ENCODE measurements at places on chromosomes 4 and X.

- DNase-seq = no peak
These were observed 809.7 kb upstream of the NDST4 start for GRCh38 chr4:115923152-115923551.

DNA sequence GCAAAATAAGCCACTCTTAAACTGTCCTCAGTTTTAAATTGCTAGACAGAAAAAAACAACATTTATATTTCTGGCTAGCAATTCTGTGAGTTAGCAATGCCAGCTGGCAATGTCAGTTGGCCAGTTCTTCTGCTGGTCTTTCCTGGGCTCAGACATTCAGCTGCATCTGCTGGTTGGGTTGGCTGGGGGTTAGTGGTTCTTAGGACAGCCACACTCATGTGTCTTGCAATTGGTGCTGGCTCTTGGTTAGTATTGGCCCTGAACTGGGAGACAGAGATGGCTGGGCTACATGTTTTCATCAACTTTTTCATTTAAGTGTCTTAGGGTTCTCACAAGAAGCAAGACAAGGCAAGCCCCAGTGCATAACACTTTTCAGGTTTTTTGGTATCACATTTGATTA is 48.0 kb upstream of the PDLIM5 start:
- DNase-seq = no peak

DNA sequence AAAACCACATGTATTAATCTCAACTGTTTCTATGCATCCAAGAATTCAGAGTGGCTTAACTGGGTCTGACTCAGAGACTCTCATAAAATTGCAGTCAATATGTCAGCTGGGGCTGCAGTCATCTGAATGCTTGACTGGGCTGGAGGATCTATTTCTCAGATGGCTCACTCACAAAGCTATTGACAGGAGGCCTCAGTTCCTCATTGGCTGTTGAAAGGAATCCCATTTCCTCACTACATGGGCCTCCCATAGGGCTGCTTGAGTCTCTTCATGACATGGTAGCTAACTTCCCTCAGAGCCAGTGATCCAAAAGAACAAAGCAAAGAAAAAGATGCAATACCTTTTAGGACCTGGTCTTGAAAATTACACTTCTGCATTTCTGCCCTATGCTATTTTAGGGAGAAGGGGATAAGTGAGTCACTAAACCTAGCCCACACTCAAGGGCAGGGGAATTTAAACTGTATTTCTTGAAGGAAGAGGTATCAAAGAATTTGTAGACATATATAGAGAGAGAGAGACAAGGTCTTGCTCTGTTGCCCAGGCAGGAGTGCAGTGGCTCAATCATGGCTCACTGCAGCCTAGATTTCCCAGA is 9.8 kb downstream of the SCFD2 start:
- DNase-seq = no peak

DNA sequence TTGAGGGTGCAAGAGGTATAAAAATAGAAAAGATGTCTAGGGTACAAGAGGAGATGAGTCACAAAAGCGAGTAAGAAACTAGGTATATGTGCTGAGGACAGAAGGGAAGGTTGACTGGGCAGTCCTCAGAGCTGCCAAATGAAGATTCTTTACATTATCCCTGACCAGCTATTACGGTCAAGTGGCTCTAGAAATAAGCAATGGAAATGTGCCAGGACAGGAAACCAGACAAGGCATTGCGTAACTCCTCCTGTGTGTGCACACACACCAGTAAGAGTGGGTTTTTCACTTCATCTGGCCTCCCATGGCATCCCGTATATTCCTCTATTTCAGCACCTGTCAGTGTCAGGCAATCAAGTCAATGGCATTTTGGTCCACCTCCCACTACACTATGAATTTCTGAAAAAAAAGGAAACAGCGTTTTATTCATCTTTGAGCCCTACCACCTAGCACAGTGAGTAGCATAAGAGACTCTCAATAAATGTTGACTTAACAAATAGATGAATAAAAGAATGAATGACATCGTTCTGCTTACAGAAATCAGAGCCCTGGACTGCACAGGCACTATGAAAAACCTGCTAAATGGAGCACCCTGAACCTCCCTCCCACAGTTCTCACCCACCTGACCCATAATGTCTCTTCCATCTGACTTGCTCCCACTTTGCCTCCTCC is 62.6 kb upstream of the KLF3 start:
- DNase-seq = peak; percentile 20

- DNase-seq = peak; percentile 62
These were observed 186.5 kb downstream of the RAP1GDS1 start for GRCh38 chr4:98447648-98448047.

GRCh38 chr4:152938237-152938947 is 2.3 kb downstream of the FHDC1 start:
- peak; percentile 14 for DNase-seq

- DNase-seq = no peak
These were observed 19.3 kb upstream of the RASL11B start for GRCh38 chr4:52842792-52843191.

- DNase-seq = no peak
These were observed 18.3 kb upstream of the STX18 start for GRCh38 chr4:4560136-4560535.

- DNase-seq = no peak
These were observed 258.6 kb upstream of the ARSJ start for GRCh38 chr4:114237997-114238396.

GRCh38 chr4:163764569-163764968 is 270.1 kb downstream of the TMA16 start:
- DNase-seq = no peak

GRCh38 chr4:84623661-84624060 is 40.7 kb downstream of the CDS1 start:
- no peak for DNase-seq

GRCh38 chr4:122710434-122711308 is 21.8 kb upstream of the BBS12 start:
- no peak for DNase-seq

DNA sequence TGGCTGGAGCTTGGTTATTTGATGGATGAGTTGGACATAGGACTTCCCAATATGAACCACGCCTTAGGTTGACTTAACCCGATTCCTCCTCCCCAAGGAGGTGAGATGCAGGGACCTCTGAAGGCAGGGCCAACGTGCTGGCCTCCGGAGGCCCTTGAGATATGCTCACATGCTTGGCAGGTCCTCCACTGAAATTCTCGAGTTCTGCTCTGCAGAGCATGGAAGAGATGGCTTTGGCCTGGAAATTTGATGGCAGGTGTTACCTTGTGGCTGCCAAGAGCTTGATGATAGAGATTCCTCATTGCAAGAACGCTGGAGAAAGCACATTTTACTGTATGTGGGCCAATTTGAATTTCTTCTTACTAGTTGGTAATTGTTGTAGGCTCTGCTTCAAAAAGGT is 117.4 kb upstream of the LIMCH1 start:
- DNase-seq = no peak

DNA sequence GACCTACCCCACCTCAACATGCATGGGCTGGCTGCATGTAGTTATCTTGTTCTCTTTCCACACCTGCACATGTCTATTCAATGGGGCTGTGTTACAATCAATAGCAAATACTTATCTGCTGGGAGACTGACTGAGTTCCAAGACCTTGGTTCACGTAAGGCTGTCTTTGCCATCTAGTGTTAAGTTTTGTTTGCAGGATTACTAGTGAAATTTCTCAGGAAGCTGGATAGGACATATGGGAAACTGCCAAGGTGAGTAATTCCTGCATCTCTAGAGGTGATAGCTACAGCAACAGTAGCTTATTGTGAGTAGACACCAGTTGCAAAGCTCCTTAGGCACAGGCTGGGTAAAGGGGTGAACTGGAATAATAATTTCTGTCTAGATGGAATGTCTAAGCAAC is 177.5 kb downstream of the ENOX2 start:
- no peak for DNase-seq

- no peak for DNase-seq
These were observed 59.7 kb downstream of the HTT start for GRCh38 chr4:3134201-3134600.
